ENCODE measurements at places on chromosomes 5 and 9. TPM values are rescaled to one million over a fixed set of nuclear protein-coding genes. Genes with fewer than 3 reads are reported as not detected.

C9 gene
- 0.47 TPM for total RNA-seq

ENHO gene
- 1.5 TPM for total RNA-seq

CSF2 gene
- 1.0 TPM for total RNA-seq

GRCh38 chr5:136768457-136768856 is 403.1 kb upstream of the TRPC7 start:
- DNase-seq, result no peak

DNA sequence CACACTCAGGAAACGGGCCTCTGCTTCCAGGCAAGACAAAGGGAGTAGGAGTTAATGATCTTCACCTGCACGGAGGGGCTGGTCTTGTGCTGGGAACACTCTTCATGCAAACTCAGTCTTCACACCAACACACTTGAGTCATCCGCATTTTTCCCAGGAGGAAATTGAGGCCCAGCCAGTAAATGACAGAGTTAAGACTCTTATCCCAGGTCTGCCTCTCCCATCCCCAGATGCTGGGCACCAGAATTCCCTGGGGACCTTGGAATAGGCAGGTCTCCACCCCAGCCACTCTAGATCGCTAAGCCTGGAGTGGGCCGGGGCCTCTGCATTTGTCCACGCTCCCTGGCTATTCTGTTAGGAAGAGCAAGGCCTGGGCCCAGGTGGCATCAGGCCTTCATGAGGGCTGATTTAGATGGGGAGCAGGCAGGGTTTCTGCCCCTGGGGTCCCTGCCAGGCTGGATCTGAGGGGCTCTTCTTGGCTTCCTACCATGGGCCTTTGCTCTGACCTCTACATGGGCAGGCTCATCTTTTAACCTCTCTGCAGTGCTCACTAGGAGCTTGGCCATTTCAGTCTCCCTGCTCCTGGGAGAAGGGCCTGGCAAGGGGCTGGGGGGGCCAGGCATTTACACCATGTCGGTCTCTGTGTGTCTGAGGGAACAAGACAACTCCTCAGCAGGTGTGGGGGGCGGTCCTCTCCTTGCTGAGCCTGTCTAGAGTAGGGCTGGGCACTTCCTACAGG is 77.3 kb downstream of the AMBP start:
- no peak for DNase-seq

DNA sequence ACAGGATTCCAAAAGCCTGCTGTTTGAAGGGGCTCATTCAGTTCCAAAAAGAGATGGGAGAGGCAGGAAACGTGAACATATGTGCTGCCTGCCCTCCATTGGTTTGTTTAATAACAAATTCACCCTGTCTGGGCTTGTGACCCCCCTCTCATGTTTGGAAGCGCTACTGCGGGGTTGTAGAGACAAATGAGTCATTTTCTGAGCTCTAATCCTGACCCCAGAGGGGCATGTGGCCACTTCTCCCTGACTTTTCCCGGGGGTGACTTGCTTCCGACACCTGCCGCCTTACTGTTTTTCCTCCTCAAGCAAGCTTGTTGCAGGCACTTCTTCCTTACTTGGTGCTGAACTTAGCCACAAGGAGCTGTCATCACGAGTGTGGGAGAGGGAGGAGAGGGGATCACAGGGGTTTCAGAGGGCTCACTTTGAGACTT is 75.9 kb downstream of the LMNB1 start:
- DNase-seq, result no peak

DNA sequence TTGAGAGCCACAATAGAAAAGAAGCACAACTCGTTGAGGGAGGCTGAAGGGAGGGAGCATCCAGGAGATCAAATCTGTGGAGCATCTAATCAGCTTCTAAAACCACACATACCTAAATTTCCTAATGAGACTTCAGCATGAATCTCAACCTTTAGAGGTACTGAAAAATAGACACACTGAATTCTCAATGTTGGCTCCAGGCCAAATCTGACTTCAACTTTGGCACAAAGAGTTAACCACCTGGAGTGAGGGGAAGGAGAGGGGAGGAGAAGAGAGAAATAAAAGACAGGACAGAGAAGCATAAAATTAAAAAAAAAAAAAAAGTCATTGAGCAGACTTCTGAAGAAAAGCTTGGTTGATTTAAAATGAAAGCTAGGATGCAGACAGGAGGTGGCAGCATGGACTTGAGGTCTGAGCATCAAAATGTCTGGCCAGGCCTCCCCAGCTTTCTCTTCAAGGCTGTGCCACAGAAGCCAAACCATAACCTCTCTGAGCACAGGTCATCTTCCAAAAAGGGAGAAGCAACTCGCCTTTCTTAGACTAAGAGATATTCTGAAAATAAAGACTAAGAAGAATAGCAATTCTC is 205.6 kb downstream of the DENND1A start:
- DNase-seq, result peak; percentile 13

DNA sequence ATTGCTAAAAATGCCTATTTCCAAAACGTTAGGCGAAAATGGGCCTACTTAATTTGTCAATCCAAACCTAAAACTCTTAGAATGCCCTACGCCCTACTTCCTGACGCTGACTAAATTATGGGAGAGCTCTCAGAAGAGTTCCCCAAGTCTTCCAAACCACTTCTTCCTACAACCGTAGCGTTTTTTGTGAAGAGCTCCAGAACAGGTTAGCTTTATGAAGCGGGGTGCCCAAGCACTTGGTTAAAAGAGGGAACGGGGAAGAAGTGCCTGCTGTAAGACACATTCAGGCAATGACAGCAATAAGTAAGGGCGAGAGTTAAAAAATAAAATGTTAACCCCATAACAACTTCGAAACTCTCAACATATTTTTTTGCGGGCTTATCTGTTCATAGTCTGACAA is 2.8 kb downstream of the ELAVL2 start:
- no peak for DNase-seq

All from hepatocyte (in vitro differentiated cells).